Muscle of leg (tissue), 16 donors: ENCODE measurements at places on chromosomes 2 and 18. TPM values are rescaled to one million over a fixed set of nuclear protein-coding genes. Genes with fewer than 3 reads are reported as not detected.

DNA sequence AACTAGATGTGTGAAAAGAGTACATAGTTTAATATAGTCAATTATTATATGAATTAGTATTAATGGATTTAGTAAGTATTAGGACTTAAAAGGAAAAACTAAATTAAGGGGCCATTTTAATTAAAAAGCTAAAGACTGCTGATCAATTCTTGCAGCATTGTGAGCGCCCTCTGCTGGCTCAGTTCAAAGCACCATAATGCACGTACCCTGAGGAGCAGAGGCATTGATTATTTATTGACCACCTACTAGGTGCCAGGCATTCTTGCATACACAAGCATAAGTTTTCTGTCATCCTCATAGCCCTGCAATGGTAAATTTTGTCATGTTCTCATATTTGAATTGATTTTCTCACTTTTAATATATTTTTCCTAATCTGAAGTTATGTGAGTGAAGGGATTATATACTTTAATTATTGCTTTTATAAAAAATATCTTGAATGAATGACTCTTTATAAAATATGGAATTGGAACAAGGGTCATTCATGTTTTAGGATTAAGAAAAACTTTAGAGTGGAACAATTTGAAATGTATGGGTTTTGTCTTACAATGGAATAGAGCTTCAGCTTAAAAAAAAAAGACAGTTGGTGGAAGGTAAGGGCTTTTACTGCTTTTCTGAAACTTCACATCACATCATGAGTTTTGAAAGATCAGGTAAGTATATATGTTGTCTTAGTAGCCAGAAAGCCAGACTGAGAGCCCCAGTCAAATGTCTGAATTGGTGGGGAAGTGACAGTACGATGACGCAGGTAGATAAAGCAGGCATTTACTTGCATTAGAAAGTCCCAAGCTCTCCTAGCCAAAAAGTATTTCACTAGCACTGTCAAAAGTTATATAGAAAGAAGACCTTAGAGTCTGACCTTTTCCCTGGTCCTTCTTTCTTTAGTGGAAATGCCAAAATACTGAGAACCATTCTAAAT is 9.7 kb downstream of the ITGA4 start:
- H3K36me3 ChIP-seq: no peaks in the 10 kb centered on the region
- peak; percentile 48 for DNase-seq
- no peaks in the 10 kb centered on the region for H3K27me3 ChIP-seq
- H3K27ac ChIP-seq: no peak overlapping the region
- H3K4me1 ChIP-seq: no peaks in the 10 kb centered on the region

- no peaks in the 10 kb centered on the region for H3K36me3 ChIP-seq
- peak overlapping the region; percentile 78 for H3K4me3 ChIP-seq
- H3K27ac ChIP-seq: peak overlapping the region; percentile 97
- H3K4me1 ChIP-seq: peaks cover 14% of the 10 kb centered on the region
These were observed 593 bp upstream of the NRBP1 start for GRCh38 chr2:27427863-27428212.

RIT2 gene
- polyA plus RNA-seq: not detected

- no peaks in the 10 kb centered on the region for H3K36me3 ChIP-seq
- no peak for DNase-seq
- H3K4me3 ChIP-seq: no peak overlapping the region
- no peaks in the 10 kb centered on the region for H3K27me3 ChIP-seq
- H3K27ac ChIP-seq: no peak overlapping the region
- peaks cover 77% of the 10 kb centered on the region for H3K4me1 ChIP-seq
These were observed 24.9 kb downstream of the GLI2 start for GRCh38 chr2:120760446-120761135.

GRCh38 chr2:16330571-16330970 is 335.1 kb downstream of the CYRIA start:
- peaks cover 12% of the 10 kb centered on the region for H3K4me1 ChIP-seq
- H3K27ac ChIP-seq: no peak overlapping the region
- peaks cover 2% of the 10 kb centered on the region for H3K27me3 ChIP-seq
- no peak overlapping the region for H3K4me3 ChIP-seq

ANKRD29 gene
- polyA plus RNA-seq: 3.6 TPM

GKN1 gene
- polyA plus RNA-seq: not detected

GRCh38 chr2:44170311-44170717 is 1.6 kb downstream of the PPM1B start:
- peak overlapping the region; percentile 94 for H3K27ac ChIP-seq
- H3K36me3 ChIP-seq: no peaks in the 10 kb centered on the region
- H3K4me1 ChIP-seq: peaks cover 3% of the 10 kb centered on the region
- DNase-seq: peak; percentile 60

B4GALT6 gene
- polyA plus RNA-seq: 11.7 TPM

GRCh38 chr2:207253666-207254345 is 88.1 kb upstream of the KLF7 start:
- H3K27ac ChIP-seq: no peak overlapping the region
- H3K4me3 ChIP-seq: no peak overlapping the region
- H3K27me3 ChIP-seq: peaks cover 3% of the 10 kb centered on the region
- H3K4me1 ChIP-seq: peaks cover 17% of the 10 kb centered on the region
- no peak for DNase-seq

DNA sequence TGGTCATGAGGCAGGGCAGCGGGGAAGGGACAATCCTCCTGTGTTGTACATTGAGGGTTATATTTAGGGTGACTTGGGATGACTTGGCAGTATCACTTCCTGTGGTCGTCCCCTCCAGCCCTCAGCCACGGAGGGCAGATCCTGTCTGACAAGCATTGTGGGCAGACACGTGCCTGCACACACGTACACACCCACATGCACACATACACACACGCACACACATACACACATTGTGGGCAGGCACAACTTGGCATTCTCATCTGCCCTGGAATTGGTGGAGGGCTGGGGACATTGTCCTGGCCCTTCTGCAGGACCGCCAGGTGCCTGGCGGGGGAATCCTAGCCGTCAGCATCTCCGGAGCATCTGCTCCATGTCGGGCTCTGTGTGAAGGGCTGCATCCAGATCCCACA is 47.6 kb downstream of the ODC1 start:
- H3K4me1 ChIP-seq: peaks cover 48% of the 10 kb centered on the region
- H3K27ac ChIP-seq: no peak overlapping the region
- no peaks in the 10 kb centered on the region for H3K27me3 ChIP-seq
- H3K4me3 ChIP-seq: no peak overlapping the region

DNA sequence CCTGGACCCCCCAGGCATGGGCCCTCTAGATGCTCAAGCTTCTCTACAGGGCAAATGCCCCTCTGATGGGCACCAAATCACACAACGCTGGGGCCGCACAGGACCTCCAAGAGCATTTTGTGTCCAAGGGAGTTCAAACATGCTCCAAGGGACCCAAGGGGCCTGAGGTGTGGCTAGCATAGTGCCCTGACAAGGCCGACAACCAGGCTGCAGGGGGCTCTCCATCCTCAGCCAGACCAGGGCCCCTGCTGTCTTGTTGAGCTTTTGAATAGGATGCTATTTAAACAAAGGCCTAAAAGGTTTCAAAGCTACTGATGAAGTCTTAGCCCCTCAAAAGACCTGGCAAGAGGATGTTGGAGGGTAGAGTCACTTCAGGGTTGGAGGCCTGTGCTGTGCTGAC is 33.1 kb downstream of the EN1 start:
- H3K4me1 ChIP-seq: peaks cover 3% of the 10 kb centered on the region
- H3K4me3 ChIP-seq: no peak overlapping the region
- no peak overlapping the region for H3K27ac ChIP-seq
- DNase-seq: no peak

ZNF24 gene
- polyA plus RNA-seq: 28.1 TPM
